Fibroblast of gingiva (primary cell): ENCODE measurements at places on chromosomes 5 and 9.

- DNase-seq: peak; percentile 82
Observed at GRCh38 chr9:93962561-93963440, 7.6 kb upstream of the BARX1 start.

GRCh38 chr5:148290271-148291195, 21.7 kb upstream of the SPINK7 start:
- no peak for DNase-seq

DNA sequence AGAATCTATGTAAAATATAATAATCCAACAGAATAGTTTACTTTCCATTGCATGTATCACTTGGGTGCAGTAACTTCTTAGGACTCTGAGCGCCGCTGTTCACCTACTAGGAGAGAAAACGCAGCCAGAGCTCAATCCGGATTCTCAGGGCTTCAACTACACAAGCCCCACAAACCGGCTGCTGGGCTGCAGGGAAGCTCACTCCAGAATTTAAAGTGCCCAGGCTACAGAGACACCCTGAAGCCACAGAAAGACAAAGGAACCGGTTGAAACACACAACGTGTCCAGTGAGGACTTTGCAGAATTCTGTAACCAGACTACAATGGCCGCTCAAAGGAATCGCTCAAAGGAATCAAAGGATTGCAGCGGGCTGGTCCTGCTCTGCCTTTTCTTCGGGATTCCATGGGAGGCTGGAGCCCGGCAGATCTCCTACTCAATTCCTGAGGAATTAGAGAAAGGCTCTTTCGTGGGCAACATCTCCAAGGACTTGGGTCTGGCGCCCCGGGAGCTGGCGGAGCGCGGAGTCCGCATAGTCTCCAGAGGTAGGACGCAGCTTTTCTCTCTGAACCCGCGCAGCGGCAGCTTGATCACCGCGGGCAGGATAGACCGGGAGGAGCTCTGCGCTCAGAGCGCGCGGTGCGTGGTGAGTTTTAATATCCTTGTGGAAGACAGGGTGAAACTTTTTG, at the start of gene PCDHGA10:
TSS of gene PCDHGA10 (plus strand) at position 134 of the 686 bp plus-strand sequence. CDS start at position 323, 189 bp downstream.
- DNase-seq: peak; percentile 67

DNA sequence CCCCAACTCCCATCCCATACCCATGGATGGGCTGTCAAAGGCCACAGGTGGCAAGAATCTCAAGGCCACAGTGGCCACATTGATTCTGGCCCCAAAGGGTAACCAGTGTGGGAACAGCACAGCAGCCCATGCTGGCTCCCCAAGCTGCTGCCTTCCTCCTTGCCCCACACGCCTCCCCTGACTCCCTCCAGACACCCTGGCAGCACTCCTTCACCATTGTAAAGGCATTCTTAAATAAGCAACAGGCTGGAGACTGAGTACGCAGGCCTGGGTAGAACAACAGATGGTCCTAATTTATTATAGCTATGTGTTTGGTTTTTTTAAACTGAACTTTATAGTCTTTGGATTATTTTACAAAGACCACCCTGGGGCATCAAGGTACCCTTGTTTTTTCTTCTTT, 158.8 kb downstream of the TSSK1B start:
- DNase-seq: peak; percentile 44

DNA sequence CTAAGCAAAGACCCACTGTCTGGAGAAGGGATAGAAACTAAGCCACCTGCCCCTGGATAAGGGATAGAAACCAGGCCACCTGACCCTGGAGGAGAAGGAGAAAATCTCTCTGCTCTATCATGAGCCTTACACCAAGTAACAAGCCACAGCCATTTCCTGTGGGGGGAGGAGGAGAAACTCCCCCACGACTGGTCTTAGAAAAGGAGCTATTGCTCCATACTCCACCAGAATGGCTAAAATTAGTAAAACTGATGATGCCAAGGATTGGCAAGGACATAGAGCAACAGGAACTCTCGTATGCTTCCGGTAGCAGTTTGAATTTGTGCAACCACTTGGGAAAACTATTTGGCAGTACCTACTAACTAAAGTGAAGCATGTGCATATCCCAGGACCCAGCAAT, 70.8 kb downstream of the ACTL7B start:
- peak; percentile 83 for DNase-seq

GRCh38 chr9:15293804-15294316, 13.2 kb downstream of the TTC39B start:
- no peak for DNase-seq

DNA sequence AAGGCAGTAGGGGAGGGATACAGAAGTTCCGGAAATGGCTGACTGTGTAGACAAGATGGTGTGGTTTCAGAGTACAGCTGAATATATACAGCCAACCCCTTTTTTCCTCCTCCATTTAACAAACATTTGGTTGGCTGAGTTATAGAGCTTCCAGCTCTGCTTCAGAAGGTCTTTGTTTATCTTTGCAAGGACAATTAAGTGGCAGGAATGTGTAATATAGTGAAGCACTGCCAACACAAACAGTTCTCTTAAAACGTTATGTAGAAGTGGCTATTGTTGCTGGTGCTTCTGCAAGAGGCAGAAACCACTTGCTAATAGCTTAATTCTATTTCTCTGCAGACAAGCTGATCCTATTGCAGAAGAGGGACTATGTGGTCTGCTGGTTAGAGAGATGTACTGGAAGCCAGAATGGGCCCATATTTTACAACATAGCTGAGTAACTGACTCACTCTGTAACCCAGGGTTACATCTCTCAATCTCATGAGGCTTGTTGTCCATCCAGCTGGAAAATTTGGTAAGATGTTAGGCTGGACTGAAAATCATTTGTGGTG, 62.7 kb upstream of the OSMR start:
- DNase-seq: peak; percentile 99

- DNase-seq: peak; percentile 59
Observed at GRCh38 chr9:75168270-75169178, 80.2 kb downstream of the OSTF1 start.

DNA sequence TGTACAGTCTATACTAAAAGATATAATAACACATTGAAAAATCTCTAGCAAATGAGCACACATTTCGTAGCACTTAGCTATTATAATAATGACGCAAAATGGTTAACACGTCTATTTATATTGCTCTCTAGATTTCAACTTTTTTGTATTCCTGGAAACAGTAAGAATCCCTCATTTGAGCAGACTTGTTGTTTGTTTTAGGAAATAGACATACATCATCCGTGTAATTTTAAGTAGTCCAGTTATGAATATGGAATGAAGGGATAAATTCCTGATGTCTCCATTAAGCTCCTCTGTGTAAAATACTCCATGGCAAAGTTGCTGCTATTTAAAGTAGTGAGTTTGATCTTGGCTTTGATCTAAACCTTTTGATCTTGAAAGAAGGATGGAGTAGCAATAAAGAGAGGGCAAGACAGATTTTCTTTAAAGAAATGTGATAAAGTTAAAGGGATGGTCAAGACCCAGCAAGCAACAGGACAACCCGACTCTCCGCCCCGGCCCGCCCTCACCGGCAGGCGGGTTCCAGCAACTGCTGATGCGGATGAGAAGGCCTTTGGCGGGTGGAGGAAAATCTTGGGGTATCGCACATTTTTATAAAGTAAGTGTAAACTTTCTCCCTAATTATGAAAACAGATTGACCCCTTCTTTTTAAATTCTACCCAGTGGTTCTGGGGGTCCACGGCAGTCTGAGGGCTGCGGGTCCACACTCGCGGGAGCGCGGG, 277.4 kb downstream of the AOPEP start:
- peak; percentile 58 for DNase-seq

GRCh38 chr9:95150903-95151302, 166.6 kb downstream of the FANCC start:
- DNase-seq: no peak

DNA sequence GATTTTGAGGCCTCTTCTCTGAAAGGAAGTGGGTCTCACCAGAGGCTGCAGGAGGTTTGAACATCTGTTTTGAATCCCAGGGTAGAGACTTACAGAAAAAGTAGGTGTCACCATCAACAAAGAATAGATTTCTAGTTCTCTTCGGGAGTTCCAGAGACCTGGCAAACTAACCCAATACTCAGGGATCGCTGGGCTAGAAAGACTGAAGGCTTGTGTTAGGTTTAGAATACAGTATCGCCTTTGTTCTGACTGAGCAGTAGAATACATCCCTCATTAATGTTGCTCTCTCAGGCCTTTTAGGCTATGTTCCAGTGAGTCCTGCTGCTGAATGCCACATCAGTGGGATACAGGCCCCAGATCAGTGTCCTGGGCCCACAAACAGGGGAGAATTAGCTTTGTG, 27.2 kb downstream of the RUSC2 start:
- DNase-seq: peak; percentile 34

GRCh38 chr5:180390441-180391190, 37.5 kb upstream of the GFPT2 start:
- no peak for DNase-seq

DNA sequence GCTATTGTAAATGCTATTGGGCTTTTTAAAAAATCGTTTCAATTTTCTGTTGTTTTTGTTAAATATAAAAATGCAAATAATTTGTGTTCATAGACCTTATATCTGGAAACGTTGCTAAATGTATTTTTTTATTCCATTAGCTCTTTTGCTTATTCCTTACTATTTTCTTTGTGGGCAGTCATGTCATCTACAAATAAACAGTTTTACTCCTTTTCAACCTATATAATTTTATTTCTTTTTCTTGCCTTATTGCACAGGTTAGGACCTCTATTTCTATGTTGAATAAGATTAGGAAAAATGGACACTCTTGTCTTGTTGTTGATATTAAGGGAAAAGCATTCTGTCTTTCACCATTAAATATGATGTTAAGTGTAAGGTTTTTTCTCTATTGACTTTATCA, 348.8 kb downstream of the CWC27 start:
- DNase-seq: no peak

DNA sequence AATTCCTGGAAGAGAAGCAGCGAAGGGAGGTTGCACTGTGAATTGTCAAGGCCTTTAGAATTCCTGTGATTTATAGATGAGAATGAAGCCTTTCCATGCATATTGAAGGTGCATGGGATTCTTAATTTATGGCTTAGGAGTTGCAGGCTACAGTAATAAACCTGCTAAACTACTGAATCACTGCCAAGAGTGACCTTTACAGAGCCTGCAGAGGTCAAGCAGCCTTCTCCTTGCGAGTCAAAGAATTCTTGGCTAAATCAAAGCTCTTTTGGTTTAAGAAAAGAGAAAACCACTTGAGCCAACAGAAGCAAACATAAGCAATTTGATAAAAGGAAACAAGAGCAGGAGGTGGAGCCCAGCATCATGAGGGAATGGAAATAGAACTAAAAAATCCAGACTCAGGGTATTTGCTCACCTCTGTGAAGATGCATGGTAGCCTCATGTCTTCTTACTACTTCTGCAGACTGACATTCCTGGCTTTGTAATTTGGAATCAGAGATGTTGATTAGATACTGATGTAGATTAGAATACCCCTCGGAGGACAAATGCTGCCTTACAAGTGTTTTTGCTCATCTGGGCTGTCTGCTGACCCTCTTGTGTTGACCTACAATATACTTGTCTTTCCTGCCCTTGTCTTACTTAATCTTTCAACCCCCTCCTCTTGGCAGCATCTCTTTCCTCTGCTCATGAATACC, 90.3 kb upstream of the IFNK start:
- no peak for DNase-seq

DNA sequence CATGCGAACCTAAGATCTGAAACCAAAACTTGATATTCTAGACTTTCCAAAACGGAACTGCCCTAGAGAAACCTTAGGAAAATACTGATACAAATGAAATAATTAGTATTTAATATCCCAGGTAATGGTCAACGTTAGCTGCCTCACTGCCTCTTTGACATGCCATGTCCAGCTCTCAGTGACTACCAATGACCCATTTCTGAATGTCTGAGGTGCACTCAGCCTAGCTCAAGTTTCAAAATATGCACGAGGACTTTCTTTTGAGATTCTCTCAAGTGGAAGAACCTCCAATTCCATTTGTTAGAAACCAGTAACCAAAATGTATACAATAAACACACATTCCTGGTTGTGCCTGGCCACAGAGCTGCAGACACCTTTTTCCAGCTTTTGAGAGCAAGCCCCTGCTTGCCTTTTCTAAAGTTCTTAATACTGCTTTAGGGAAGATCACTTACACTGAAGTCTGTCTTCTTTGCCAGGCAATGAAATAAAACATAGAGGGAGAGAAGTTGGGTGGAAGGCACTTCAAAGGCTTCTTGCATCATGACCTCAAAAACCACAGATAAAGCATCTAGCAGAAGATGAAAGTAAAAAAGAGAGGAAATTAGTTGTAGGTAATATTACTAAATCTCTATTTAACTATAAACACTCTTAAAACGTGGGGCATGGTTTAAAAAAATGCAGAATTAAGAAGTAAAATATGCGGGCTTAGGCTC, 87.9 kb downstream of the MRPS27 start:
- no peak for DNase-seq

- DNase-seq: no peak
Observed at GRCh38 chr9:38015266-38015665, 53.8 kb downstream of the SHB start.

GRCh38 chr5:42021923-42022322, 96.8 kb downstream of the FBXO4 start:
- no peak for DNase-seq

DNA sequence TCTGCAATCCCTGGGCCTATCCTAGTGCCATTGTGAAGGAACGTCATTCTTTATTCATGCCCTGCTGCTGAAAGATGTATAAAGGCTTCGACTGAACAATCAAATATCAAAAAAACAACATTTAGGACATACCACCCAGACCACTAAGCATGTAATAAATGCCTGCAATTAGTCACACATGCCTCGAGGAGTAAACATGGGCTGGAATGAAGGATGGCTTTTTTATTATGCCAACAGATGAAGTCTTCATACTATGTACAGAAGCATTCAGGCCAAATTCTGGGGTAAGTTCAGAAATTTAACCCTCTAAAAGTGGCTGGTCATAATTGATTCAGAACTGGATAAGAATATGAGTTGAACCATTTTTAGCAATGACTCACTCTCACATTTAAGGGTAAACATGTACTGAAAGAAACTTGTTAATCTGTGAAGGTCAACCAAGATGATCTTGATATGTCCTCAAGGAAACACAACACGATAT, 38.1 kb downstream of the FAM240B start:
- DNase-seq: peak; percentile 26

DNA sequence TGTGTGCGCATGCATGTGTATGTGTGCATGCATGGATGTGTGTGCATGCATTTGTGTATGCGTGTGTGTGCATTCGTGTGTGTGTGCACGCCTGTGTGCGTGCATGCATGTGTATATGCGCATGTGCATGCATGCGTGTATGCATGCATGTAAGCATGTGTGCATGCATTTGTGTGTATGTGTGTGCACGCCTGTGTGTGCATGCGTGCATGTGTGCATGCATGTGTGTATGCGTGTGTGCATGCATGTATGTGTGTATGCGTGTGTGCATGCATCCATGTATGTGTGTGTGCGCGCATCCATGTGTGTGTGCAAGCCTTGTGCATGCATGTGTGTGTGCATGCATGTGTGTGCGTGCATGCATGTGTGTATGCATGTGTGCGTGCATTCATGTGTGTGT, 276.8 kb downstream of the PBX3 start:
- no peak for DNase-seq

GRCh38 chr9:18707489-18708205, 233.7 kb downstream of the ADAMTSL1 start:
- peak; percentile 54 for DNase-seq

DNA sequence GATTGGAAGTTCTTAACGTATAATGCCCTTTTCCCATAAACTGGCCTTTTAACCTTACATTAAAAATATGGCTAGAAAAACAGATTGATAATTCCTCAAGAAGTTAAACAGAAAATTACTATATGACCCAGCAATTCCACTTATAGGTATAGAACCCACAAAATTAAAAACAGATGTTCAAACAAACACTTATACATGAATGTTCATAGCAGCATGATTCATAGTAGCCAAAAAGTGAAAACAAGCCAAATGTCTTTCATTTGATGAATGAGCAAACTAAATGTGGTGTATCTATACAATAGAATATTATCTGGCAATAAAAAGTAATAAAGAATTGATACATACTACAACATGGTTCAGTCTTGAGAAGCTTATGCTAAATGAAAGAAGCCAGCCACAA, 35.5 kb downstream of the POU5F2 start:
- peak; percentile 2 for DNase-seq
